ENCODE measurements at places on chromosomes 1 and 21.

GRCh38 chr21:15947677-15948076 lies 217.9 kb downstream of the USP25 start:
- no peak for DNase-seq

- no peak for DNase-seq
These were observed 297.5 kb upstream of the FAM78B start for GRCh38 chr1:166464333-166464732.

- DNase-seq: no peak
These were observed 176.2 kb downstream of the DUSP10 start for GRCh38 chr1:221565711-221566110.

DNA sequence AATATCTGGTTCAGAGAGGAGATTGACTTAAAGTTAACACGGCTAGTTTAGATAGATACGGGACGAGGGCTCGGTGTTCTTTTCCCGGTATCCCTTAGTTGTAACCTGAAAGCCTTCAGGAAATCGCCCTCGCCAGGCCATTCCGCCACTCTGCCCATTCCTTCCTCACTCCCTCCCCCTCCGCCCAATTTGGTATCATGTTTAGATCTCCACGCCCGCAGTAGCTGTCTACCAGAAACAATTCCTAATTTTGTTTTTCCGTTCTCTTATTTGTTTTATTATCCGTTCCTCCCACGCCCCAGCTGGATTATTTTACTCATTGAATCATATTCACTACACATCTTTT lies 685 bp upstream of the VAMP4 start:
- no peak for DNase-seq

GRCh38 chr1:168341483-168341975 lies 60.9 kb downstream of the TBX19 start:
- DNase-seq: no peak

- no peak for DNase-seq
These were observed 33.8 kb downstream of the SIM2 start for GRCh38 chr21:36732761-36733160.

DNA sequence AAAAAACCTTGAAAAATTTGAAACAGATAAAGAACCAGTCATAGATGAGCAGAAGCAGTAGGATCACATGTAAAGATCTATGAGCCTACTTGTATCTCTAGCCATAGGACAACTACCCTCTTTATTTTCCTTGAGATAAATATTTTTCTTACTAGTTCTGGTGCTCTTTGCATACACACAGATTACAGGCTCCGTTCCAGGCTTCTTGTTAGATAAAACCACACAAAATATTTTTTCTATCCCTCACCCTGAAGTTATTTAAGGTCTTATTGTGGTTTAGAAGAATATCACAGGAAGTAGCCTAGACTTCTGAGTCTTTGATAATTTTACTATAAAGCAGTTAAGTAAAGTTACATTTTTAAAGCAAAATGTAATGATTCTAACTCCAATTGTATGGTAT lies 512.2 kb downstream of the NEGR1 start:
- DNase-seq: peak; percentile 27

DNA sequence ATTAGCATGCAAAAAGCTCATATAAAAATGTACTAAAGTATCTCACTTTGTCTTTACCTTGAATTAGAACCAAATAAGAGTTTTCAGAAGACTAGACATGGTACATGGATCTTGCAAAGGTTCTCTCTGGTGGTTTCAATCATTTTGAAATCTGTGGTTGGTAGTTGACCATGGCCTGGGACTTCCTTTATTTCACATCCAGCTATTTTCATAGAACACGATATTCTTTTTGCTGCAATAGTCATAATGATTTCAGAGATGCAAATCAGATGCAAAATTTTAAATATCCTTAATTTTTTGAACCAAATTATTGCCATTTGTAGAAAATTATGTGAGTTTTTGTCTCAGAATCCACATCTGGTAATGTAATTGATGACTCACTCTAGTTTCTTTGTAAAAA lies 375.1 kb upstream of the ZP4 start:
- DNase-seq: no peak

- DNase-seq: no peak
These were observed 41.7 kb upstream of the IL20 start for GRCh38 chr1:206823727-206824126.

DNA sequence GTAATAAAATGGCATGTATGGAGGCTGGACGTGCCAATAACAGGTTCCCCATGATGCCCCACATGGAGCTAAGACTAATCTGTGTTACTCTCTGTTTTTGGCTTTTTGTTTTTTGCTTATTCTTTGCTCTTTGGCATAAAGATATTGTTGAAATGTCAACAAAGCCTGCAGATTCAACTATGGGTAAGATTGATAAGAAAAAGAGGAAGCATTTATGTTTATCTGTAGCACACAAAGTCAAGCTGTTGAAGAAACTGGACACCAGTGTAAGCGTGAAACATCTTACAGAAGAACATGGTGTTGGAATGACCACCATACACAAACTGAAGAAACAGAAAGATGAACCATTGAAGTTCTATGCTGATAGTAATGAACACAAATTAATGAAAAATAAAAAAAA lies 402.7 kb downstream of the LTN1 start:
- DNase-seq: no peak

DNA sequence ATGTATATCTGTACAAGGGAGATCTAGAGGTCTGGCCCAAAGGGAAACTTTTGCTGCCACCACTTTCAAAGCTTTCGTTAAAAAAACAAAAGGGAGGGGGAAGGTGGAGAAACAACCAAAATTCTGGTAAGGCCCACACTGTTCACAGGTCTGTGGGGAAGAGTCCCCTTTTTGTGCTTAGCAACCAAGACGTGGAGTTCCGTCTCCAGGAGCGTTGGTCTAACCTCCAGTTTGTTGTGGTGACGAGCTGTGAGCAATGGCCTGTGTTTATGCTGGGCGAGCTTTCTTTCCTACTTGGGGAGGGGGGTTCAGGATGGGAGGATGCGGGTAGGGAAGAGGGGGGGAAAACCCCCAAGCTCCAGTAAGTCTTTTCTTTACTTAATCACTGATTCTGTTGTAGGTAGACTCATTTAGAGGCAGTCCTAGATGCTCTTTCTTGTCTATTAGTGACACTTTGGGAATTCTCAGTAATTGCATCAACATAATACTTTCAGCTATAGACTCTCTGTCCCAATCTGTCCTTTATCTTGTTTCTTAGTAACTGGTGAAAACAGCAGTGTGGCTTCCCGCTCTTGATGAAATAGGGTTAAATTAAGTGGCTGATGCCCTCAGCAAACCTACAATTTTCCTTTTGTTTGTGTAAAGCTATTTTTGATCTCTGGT lies 1.5 kb downstream of the HIPK1 start:
- no peak for DNase-seq

Data from GM04504 (cell line).